ENCODE measurements at places on chromosomes 1 and 21.

GRCh38 chr1:21469581-21469980 lies 29.6 kb downstream of the NBPF3 start:
- DNase-seq, result no peak

GRCh38 chr21:26572076-26572701 lies 897 bp downstream of the CYYR1 start:
- DNase-seq, result no peak

- no peak for DNase-seq
Measured at GRCh38 chr1:79726321-79726720, 719.8 kb upstream of the ADGRL4 start.

DNA sequence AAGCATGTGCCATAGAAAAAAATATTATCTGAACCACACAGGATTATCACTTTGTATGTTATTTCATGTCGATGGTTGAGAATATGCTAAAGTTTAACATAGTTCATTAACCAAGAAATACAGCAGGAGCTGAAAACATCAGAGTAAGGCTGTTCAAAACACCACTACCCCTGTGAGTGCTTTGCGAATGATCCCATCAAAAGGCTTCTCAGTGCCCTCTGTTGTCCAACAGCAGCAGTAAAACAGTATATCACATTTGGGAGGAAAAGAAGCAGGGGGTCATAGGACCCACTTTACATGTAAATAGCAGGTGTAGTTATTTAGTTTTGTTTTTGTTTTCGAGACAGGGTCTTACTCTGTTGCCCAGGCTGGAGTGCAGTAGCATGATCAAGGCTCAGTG lies 289.4 kb upstream of the FMN2 start:
- no peak for DNase-seq

- no peak for DNase-seq
Measured at GRCh38 chr1:5901841-5902240, 90.4 kb downstream of the NPHP4 start.

- DNase-seq, result no peak
Measured at GRCh38 chr21:38244407-38244787, 12.4 kb upstream of the KCNJ15 start.
